KG1 (cell line): ENCODE measurements at places on chromosomes 7 and 10.

DNA sequence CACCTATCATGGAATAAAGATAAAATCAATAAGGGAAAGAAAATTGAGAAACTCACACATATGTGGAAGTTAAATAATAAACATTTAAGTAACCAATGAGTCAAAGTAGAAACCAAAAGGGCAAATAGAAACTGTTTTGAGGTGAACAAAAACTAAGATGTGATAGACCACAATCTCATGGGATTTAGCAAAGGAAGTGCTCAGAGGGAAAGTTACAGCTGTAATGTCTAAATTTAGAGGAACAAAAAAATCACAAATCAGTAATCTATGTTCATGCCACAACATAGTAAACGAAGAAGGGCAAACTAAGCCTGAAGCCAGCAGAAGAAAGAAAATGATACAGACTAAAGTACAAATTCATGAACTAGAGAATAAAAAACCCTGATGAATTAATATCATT is 16.3 kb downstream of the CYP3A4 start:
- DNase-seq: no peak

DNA sequence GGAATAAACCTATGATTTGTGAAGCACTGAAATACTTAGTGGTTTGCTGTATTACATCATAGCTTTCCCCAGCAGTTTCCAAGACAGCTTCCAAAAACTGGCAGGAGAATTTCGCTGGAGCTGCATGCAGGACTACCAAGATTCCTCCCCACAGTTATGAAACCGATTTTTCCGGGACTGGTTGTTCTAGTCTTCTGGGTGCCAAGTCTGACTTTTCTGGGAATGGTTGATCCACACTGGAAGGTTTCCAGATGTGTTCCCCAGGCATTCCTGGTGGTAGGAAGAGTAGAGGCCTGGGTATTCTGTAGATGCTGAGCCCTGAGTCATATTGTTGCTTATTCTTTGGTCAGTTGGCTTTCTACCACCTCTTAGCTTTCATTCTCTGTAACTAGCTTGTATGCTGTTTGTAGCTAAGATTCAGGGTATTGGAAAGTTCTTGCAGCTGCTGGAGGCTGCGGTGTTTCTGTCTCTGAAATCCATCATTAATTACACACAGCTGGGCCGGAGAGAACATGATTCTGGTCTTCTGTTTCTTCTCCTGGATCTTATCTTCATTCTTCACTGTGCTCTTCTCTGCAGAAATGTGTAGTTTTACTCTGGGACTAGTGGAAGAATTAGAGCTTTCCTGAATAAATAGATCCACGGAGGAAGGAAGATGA is 6.3 kb downstream of the ABCC2 start:
- DNase-seq: no peak

DNA sequence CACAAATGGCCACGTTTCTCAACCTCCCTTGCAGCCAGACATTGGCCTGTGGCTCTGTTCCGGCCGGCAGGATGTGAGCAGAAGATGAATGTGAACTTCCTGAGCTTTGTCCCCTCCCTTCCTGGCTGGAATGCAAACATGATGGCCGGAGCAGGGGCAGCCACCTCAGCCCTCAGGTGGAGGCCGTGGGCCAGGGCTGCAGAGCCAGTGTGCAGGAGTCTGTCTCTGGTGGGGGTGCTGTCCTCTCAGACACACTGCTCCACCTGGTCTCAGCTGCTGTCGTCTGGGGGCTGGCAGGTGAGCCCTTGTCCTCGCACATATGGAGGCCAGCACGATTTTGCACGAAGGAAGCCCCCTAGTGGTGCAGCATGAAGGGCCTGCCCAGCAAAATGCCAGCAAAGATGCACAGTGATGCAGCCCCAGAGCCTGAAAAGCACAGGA is 25.3 kb upstream of the PWWP2B start:
- no peak for DNase-seq

DNA sequence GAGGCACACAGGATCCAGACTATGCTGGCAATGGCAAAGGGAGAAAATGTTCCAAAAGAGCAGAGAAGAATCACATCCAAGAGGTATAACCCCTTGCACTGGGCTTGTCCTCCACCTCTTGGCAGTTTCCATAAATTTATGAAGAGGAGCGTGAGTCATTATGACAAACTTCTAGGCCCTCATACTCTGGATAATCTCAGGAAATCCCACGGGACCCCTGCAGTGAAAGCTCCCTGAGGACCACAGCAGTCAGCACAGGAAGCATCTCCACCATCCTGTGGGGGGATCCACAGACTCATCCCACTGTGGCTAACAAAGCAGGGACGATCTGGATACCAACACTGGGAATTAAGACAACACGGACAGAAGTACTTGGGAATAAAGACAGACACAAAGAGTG is 30.3 kb upstream of the GPAM start:
- DNase-seq: no peak

DNA sequence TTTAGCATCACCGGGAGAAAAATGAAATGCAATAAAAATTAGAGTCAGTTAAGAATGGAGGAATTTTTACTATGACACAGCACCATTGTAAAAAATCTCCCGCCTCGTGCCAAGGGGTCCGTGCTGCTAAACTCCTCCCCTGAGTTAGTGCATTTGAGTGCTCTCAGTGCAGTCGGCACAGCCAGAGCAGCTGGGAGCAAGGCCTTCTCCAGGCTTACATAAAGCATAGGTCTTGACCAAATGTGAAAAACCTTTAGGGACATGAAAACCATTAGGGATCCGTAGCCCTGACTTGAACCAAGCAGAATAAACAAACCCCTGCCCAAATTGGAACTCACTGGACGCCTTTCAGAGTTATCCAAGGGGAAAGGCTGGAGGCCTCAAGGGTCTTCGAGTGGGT is 152.6 kb downstream of the PLCE1 start:
- DNase-seq: no peak

- DNase-seq: no peak
Observed at GRCh38 chr10:99460070-99460469, 29.6 kb upstream of the GOT1 start.

- DNase-seq: no peak
Observed at GRCh38 chr10:126137562-126138221, 241.3 kb downstream of the FANK1 start.

DNA sequence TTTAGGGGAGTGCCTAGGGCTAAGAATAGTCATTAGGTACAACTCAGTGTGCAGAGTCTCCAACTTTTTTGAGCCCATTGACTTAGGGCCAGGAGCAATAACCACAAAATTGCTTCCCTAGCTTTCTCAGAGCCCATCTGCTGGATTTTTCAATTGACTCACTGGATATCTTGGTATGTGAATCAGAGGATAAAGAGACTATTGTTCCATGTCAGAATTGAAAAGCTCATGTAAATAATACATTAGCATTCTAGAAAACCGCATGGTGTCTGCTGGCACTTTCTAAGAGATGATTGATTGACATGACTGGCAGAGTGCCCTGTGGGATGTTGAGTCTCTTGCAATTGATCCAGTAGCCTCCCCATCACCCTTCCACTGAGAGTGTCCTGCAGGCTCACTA is 246.2 kb downstream of the CCDC7 start:
- no peak for DNase-seq

- DNase-seq: no peak
Observed at GRCh38 chr10:118624747-118625146, 29.3 kb upstream of the PRLHR start.

- DNase-seq: no peak
Observed at GRCh38 chr7:42770114-42770513, 141.8 kb downstream of the C7orf25 start.

DNA sequence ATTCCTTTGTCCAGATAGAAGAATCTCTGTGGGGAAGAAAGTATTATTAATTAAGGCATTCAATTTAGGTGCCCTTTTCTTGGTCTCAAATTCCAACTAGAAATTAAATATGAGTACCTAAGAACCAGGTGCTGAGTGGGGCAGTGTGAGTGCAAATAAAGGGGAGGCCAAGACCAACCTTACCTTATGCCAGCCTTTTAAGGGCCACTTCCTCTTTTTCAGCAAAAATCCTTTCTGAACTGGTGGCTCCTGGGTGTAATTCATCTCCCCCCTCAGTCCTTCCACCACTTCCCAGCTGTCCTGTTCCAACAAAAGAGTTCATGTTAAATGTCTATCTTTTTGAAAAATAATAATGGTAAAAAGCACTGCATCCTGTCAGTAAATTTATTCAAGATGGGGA is 108.2 kb downstream of the OSBPL3 start:
- no peak for DNase-seq

DNA sequence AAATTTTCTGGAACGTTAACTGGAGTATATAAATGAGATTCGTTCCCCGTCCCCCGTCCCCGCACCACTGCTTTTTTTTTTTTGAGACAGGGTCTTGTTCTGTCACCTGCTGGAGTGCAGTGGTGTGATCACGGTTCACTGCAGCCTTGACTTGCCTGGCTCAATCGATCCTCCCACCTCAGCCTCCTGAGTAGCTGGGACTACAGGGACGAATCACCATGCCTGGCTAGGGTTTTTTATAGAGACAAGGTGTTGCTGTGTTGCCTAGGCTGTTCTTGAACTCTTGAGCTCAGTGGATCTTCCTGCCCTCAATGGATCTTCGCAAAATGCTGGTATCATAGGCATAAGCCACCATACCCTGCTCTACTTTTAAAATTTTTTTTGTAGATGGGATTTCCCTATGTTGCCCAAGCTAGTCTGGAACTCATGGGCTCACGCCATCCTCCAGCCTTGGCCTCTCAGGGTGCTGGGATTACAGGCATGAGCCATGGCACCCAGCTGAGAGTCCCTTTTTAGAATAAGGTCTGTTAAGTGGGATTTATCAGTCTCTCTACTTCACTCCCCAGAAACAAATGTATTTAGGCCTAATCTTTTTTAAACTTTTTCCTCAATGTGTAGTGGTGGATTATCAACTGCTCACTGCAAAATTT is 122.9 kb downstream of the LYZL1 start:
- no peak for DNase-seq

DNA sequence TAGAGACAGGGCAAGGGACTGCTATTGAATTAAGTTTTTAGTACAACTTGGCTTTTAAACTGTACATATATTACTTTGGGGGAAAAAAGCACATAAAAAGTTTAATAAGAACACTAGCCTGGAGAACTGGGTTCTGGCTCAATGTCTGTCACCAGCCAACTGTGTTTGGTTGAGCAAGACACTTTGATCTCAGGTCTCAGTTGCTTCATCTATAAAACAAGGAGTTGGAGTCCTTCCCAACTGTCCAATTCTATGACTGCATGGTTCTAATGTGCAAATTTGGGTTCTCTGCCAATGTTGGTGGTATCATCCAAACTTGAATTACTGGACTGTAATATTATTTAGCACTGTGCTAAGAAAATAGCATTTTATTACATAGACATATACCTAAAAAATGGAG is 50.3 kb downstream of the ATXN7L1 start:
- DNase-seq: no peak

DNA sequence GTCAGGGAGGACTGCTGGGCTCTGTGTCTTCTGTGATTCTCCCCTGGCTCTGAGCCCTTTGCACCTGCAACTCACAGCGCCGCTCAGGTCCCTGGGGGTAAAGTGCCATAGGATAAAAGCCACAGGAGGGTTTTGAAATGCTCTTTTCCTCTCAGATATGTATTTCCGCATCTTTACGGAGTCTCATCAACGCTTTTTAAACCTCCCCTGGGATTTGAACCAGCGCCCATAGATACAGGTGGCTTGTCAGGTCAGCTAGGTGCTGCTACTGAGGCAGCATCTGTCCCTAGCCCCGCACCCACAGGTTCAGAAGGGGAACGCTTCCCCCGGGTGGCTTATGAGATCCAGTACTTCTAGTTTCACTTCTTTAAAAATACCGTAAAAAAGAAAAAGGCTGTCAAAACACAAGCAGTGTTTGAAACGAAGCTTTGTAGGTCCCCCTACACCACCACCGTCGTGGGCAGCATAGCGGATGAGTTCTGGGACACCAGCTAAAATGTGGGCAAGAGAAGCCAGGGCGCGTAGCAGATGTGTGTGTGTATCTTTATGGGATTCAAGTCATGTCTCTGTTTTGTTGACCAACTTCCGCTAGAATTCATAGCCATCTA is 173.5 kb downstream of the CUX1 start:
- no peak for DNase-seq

DNA sequence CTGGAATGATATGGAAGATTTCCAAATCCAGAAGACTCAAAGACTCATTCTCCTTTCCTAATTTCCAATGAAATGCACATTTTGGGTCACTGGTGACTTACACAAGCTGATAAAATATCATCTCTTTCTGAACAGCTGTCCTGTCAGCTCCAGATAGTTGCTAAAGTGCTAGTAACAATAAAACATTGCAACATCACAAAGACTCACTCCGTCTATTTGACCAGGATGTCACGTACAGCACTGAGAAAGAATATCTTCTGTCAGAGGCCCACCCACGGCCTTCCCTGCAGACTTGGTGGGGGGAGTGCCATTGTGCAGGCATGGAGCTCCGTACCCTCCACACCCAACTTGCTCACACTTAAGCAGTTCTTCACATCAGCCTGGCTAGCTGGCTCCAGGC is 78.9 kb upstream of the EGR2 start:
- no peak for DNase-seq

DNA sequence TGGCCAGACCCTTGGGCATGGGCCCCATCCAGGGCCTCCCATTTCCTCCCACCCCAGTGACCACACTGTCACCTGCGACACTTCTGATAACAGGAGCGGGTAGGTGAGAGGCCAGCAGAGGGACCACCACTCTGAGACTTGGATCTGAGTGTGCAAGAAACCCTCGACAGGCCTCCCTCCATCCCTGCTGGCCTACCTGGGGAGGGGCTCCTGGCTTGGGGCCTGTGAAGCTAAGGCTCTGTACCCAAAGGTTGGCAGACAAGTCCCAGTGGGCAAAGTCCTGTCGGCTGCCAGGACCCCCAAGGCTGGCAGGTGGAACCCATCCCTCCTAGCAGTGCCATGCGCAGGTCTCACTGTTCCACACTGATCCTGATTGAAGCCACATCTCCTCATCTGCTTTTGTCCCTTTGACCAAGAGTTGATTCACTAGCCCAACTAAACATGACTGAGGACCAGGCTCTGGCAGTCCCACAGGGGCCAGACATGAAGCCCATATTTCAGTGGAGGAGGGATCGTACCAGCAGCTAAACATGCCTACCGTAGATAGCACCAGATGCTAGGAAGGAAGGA is 1.2 kb upstream of the PGAM2 start:
- no peak for DNase-seq

DNA sequence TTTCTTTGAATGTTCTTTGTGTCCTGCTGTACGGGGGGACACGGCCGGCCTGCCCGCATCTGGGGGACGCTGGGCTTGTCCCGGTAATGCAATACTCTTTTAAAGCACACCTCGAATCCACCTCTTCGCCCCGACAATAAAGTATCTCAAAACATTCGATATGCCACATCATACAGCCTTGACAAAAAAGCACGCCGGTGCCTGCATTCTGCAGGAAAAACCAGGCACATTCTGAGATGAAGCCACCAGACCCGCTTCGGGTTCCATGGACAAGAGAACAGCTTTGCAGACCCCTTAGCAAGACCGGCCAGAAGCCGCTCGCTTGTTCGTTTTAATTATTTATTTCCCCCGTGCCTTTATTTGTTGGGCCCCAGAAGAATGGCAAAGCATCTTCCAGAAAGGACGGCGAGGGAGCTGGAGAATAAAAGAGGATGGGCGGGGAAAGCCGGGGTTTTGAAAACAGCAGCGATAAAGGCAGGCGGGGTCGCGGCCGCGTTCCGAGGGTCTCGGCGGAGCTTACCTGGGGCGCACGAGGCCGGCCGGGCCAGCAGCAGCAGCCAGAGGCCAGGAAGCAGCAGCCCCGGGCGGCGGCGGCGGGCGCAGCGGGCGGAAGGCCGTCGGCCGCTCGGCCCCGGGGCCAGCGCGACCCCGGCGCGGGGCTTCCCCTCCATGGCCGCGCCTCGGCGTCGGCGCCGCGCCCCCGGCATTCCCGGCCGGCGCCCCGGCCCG is 462 bp downstream of the KIAA1549 start:
- no peak for DNase-seq
